Smooth muscle cell of the coronary artery (primary cell): ENCODE measurements at places on chromosomes 6 and 20. TPM values are rescaled to one million over a fixed set of nuclear protein-coding genes. Genes with fewer than 3 reads are reported as not detected.

Gene KCNQ5
- 0.82 and 6.3 TPM in 2 replicates for total RNA-seq

Gene TRIM15
- total RNA-seq = not detected in 2 replicates

Gene CYP39A1
- total RNA-seq = under 0.01 and 2.1 TPM in 2 replicates

Gene LTB
- not detected in 2 replicates for total RNA-seq

Gene MOCS1
- 11.3 and 17.4 TPM in 2 replicates for total RNA-seq

Gene SPATS1
- not detected in 2 replicates for total RNA-seq

Gene NR2E1
- not detected in 2 replicates for total RNA-seq

Gene LAMA5
- 8.1 and 63.7 TPM in 2 replicates for total RNA-seq

Gene TBX18
- total RNA-seq = 44.2 and 46.7 TPM in 2 replicates

Gene NMBR
- not detected in 2 replicates for total RNA-seq

Gene CST1
- 49.8 TPM in 1 of 2 replicates, not detected in the other for total RNA-seq

Gene ADAM33
- total RNA-seq = 0.30 and 48.6 TPM in 2 replicates
